ENCODE measurements at places on chromosomes 13 and 19.

GRCh38 chr19:588093-588740 lies 1.5 kb upstream of the HCN2 start:
- DNase-seq = peak; percentile 51

DNA sequence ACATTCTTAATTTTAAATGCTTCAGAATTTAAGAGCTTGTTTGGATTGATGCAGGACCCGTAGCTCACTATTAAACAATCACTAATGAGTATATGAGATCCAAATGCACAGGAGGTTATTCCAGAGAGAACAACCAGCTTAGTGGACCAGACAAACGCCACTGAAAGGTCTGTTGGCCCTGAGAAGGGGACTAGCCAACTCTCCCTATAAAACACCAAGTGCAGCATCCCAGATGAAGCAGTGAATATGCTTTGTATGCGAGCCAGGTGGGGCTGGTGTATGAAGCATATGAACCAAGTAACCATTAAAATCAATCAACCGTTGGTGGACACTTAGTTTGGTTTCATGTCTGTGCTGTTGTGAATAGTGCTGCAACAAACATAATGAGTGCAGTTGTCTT lies 9.8 kb upstream of the LILRB1 start:
- no peak for DNase-seq

- no peak for DNase-seq
Measured at GRCh38 chr13:51995677-51996551, 15.3 kb downstream of the ATP7B start.

GRCh38 chr19:10832939-10833296 lies 3.1 kb downstream of the TMED1 start:
- no peak for DNase-seq

- DNase-seq = no peak
Measured at GRCh38 chr13:29522044-29522685, 73.3 kb downstream of the SLC7A1 start.

DNA sequence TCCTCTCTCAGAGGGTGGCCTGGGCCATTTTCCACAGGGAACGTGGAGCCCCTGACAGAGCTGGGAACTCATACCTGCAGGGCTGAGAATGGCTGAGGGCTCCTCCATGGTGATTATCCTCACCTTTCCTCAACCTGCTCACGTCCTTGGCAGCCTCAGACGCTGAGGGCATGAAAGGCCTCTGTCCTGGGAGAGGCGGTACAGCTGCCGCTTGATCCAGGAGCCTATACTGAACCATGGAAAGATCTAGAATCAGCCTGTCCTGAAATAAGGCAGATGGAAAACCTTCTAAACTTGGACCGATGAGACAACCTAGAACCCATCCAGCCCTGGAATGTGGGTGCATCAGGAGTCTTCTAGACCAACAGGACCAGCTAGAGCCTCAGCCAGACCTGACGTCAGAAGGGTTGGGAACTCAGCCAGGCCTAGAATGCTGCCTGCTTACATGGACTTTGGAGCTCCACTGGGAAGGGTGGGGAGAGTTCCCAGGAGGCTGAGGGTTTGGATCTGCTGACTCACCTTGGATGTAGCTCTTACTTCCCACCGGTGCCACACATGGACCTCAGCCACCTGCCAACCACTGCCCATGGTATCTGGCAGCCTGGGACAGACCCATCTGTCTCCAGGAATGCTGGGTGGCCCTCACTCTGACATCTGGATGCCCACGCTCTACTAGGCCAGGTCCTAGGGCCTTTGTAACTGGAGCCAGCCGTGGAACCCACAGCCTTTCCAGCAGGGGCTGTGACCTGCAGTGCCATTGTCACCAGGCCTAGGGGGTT lies 7.5 kb downstream of the KCTD15 start:
- no peak for DNase-seq

DNA sequence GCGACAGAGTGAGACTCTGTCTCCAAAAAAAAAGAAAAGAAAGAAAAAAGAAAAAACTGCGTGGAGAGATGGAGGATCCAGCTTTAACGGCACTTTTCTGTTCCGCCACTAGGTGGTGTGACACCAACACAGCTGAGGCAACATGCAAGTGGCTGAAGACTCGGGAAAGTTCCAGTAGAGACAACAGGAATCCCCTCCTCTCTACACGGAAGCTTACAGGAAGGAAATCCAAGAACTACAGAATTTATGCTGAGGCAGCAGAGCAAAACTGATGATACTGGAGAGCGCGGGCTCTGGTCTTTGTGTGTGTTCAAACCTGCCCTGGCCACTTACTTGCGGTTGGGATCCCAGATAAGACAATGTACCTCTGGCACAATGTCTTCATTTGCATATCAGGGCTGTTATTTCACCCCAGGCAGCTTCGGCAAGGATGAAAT lies 9.9 kb downstream of the RANBP3 start:
- DNase-seq = peak; percentile 54

All from T-helper 9 cell (primary cell).